Neural crest cell (in vitro differentiated cells): ENCODE measurements at places on chromosomes 1 and 21. TPM values are rescaled to one million over a fixed set of nuclear protein-coding genes. Genes with fewer than 3 reads are reported as not detected.

The KLF17 gene
- 0.34 TPM in 1 of 2 replicates, not detected in the other for total RNA-seq

GRCh38 chr1:85550784-85551516 lies 29.6 kb upstream of the CCN1 start:
- DNase-seq, result no peak

DNA sequence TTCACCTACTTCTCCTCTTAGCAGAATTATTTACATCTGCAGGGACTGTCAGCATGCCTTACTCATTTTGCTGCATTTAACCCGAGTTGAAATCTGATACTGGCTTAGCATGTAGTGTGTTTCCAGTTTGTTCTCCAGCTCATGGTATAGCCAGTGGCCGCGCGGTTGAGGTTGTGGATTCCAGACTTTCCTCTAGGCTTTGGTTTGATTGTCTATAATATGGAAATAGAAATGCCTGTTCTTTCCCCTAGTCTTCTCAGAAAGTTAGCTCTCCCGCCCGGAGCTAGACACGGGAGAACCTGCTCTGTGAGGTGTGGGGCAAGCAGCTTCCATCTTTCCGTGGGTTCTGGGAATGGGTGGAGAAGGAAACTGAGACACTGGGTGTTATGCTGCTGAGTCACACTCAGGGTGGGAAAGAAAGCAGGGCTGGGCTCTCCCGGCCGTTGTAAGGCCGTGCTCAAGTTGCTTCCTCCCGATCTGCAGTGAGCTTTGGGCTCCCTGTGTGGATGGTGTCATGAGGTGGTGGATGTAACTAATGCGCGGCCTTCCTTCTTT lies 206.8 kb upstream of the TMEM51 start:
- DNase-seq, result no peak

The ZNF683 gene
- not detected in 2 replicates for total RNA-seq

The APCS gene
- not detected in 2 replicates for total RNA-seq
